ENCODE measurements at places on chromosomes 3 and 15.

DNA sequence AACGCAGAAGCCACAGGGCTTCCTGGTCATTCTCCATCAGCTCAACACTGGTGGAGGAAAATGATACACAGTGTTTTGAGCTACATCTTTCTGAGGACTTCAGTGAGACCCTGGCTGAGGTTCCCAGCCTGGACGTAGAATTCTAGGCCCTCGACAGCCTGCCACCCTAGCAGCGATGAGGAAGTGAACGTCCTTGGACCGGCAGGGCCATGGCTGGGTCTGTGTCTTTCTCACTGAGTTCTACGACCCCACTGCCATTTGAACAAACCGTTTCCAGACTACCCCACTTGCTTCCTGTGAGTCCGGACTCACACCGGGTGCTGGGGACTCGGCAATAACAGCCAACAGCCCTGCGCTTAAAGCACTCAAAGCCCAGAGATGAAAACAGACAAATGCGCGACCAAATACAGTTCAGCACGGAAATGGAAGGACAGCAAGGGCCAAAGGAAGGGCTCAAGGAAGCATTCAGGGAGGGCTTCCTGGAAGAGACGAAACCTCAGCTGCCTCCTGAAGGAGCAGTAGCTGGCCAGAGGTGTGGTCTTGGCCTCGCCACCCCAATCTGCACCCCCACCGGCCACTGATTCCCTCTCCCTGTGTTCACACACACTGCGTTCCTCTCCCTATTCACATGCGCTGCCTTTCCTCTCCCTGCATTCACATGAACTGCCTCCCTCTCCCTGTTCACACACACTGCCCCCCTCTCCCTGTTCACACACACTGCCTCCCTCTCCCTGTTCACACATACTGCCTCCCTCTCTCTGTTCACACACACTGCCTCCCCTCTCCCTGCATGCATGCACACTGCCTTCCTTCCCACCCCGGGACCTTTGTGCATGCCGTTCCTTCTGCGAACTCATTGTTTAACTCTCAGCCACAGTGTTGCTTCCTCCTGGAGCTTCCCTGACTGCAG is 136.3 kb upstream of the PRR20G start:
- DNase-seq: no peak

- no peak for DNase-seq
These were observed 218.1 kb downstream of the TP63 start for GRCh38 chr3:189849262-189849661.

DNA sequence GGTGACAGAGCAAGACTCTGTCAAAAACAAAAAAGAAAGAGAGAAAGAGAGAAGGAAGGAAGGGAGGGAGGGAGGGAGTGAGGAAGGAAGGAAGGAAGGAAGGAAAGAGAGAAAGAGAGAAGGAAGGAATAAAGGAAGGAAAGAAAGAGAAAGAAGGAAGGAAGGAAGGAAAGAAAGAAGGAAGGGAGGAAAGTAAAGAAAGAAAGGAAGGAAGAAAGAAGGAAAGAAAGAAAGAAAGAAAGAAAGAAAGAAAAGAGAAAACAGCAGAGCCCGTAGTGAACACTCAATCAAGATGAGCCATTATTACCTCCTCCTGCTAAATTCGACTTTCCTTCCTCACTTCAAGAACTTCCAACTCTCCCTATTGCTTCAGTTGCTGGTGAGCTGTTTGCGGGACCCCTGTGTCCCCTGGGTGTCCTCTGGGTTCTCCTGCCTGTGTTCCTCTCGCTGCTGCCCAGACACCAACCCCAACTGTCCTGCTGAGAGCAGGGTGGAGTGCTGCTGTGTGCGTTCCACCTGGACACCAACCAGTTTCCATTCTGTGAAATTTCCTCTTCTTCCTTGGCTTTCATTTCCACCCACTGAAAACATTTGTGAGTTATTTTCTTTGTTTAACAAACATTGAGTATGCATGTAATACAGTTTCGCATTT is 266.4 kb downstream of the FAM43A start:
- DNase-seq: no peak

DNA sequence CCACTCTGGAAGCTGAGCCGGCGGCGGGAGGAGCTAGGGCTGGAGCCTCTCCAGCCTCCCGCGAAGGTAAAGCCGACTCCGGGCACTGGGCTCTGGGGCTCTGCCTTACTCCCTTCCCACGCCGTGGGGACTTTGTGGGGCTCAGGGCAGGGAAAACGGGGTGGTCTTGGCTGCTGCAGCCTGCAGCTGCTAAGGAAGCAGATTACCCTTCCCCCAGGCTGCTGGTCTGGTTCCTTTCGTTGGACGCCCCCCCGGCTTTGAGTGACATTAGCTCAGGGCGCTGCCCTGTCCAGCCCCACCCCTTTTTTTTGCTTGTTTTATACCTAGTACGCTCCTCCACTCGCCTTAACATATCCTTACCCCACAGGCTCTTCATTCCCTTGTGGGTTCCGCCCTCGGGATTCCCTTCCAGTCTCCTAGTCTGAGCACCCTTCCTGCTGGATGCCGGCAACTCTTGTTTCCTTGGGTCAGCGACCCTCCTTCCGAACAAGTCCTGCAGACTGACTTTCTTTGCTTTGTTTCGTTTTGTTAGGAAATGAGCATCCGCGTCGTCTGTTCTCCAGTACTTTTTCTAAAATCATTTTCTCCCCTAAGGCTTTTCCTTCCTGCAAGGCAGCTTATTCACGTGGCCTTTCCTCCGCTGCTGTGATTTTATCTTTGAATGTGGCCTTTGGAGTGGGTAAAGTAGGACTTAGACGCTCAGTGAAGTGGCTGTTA is 551 bp downstream of the DNAJC13 start:
- no peak for DNase-seq

- DNase-seq: no peak
These were observed 90.0 kb upstream of the SLC6A6 start for GRCh38 chr3:14312375-14312774.

- DNase-seq: no peak
These were observed 488.8 kb upstream of the DPPA4 start for GRCh38 chr3:109825971-109826810.

- no peak for DNase-seq
These were observed 60.5 kb downstream of the DNASE1L3 start for GRCh38 chr3:58150130-58150809.

GRCh38 chr3:9776896-9777693 is 7.3 kb upstream of the CAMK1 start:
- no peak for DNase-seq

- DNase-seq: no peak
These were observed 6.1 kb downstream of the BCL6 start for GRCh38 chr3:187739094-187739560.

GRCh38 chr3:72142028-72142427 is 357.1 kb upstream of the PROK2 start:
- DNase-seq: no peak

GRCh38 chr3:105367063-105367405 is 325 bp downstream of the ALCAM start:
- DNase-seq: no peak

DNA sequence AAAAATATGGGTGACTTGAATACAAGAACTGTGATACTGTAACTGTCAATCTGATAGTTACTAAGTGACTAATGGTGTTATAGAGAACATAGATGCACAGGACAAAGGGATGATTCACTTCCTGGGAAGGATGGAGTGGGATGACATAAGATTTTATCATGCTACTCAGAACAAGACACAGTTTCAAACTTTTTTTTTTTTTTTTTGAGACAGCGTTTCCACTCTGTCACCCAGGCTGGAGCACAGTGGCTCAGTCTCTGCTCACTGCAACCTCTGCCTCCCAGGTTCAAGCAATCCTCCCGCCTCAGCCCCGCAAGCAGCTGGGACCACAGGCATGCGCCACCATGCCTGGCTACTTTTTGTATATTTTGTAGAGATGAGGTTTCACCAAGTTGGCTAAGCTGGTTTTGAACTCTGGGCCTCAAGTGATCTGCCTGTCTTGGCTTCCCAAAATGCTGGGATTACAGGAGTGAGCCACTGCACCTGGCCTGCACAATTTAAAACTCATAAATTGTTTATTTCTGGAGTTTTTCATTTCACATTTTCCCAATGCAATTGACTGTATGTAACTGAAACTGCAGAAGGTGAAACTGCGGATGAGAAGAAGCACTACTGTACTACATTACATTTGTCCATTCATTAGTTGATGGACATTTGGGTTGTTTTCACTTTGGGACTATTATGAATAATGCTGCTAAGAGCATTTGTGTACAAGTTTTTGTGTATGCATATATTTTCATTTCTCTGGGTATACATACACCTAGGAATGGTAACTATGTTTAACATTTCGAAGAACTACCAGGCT is 40.6 kb downstream of the ADIPOQ start:
- no peak for DNase-seq

DNA sequence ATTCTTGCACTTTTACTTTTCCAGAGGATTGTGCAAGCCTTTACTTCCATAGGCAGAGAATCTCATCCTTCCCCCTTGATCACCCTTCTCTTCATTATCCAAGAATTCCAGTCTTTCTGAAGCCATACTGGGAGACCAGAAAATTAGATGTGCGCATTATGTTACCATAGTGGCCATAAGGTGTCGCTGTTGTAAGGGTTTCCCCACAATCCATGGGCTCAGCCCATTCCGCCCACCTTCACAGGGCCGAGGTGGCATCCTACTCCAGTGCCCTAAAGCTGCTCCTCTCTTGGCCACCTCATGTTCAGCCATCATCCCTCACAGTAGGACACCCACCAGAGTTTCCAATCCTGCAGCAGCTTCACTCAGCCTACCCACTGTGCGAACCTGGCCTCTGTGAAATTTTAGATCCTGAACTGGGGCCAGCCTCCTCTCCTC is 35.0 kb downstream of the CTSH start:
- no peak for DNase-seq

- no peak for DNase-seq
These were observed 14.5 kb upstream of the PLD1 start for GRCh38 chr3:171824824-171825221.

DNA sequence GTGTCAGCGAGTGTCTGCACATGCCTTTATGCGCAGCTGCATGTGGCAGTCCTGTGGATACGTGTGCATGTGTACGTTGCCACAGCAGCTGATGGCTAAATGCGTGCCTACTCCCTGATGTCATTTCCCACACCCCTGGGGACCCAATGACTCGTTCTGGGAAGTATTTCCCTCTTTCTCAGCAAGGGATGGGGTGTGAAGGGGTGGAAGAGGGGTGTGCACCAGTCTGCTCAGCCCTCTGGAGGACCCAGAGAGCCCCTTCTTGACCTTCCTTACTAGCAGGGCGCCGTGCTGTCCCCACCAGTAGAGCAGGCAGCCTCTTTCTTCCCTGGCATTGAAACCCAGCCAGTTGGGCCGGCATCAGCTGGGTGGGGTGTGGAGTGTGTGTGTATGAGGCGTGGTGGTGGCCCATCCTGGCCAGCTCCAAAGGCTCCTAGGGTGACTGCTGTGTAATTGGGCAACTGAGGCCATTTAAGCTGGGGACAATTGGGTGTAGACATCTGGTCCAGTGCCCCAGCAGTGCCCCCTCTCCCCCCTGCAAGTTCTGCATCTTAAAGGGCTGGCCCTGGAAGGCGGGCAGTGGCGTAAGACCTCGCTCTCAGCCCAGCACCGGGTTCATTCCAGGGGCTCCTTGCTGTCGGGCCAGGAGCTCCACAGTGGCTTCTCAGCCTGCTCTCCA is 19.2 kb downstream of the SNX33 start:
- DNase-seq: no peak

- no peak for DNase-seq
These were observed 8.5 kb upstream of the ANPEP start for GRCh38 chr15:89822951-89823711.

DNA sequence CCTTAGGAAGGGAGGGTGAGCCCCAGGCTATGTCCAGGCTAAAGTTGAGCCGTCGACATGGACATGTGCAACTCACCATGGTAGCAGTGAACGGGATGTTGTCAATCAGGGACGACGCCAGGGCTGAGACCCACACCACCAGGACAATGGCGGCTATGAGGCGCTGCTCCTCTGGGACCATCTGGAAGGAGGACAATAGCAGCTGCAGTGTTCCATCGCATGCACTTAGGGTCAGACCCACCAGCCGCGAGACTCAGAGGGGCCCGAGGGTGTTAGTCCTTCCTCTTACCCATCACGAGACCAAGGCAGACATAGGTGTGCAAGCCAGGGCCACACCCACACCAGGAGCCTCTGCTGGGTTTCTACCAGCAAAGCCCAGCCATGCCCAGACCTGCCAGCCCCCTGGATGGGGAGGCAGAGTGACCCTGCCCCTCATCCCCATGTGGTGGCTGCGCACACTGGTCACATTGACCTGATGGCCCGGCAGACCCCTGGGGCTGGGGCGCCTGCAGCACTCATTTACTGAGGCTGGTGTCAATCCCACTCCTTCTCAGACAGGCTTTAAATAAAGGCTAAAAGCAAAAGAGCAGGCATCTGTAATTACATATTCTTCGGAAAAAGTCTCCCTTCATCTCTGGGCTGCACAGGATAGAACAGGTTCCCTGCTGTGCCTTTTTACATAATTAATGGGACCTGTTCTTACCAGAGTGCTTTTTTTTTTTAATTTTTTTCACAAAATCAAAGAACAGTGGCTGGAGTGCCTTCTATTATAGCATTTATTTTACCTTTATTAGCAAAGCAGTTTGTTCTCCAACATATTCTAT is 227.8 kb downstream of the OCA2 start:
- no peak for DNase-seq

GRCh38 chr3:36540888-36541518 is 160.7 kb downstream of the STAC start:
- DNase-seq: no peak

GRCh38 chr15:31279221-31280045 is 47.2 kb upstream of the KLF13 start:
- DNase-seq: no peak

GRCh38 chr15:58420579-58421043 is 11.2 kb upstream of the LIPC start:
- DNase-seq: no peak

DNA sequence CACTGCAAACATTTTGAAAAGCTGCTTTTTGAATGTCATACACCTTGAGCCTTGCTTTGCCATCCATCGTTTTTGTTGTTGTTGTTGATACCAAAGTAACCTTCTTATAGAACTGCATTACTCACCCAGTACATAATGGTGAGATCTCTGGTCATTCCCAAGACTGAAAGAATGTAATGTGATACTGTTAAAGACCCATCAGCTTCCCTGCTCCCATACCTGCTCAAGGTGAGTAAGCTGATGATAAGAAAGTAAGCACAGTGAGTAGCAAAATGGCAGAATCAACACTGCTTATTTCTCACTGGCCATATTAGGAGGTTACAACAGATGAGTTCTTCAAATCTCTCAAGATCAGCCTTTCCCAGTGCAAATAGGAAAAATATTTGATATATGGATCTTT is 89.8 kb downstream of the CADPS start:
- no peak for DNase-seq

GRCh38 chr15:87945246-87945645 is 311.3 kb downstream of the NTRK3 start:
- no peak for DNase-seq

DNA sequence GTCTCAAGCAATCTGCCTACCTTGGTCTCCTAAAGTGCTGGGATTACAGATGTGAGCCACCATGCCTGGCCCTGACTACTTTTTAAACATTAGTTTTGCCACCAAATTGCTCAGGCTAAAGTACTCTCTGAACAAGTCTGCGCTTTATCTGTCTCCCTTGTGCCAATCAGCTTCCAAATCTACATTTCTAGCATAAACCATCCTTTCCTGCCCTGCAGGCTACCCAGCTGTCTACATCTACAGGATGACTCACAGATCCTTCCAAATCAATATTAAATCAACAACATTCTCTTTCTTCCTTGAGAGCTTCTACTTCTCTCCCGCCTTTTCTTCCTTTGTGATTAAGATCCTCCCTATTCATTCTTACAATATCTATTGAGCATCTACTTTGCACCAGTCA is 16.0 kb upstream of the ATOSA start:
- DNase-seq: no peak

GRCh38 chr15:67025719-67026609 is 39.4 kb upstream of the SMAD3 start:
- DNase-seq: no peak
